ENCODE measurements at places on chromosomes 7 and 10.
A peak's percentile ranks its signal among the peaks of the same experiment; 100 is the strongest.

DNA sequence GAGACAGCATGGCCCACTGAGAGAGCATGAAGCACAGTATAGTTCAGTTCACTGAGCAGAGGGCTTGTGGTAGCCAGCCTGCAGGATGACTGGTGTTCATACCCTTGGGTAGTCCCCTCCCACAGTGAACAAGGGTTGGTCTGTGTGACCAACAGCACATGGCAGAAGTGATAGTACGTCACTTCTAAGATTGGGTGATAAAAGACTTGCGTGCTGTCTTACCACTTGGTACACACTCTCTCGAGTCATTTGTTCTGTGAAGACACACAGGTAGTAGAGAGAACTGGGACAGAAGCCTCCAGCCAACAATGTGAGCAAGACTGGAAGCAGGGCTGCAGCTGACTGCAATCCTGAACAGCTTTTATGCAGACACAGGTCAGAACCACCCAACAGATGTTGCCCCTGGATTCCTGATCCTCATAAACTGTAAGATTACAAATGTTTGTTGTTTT, 14.6 kb downstream of the EPC1 start:
- peak; percentile 77 for DNase-seq

DNA sequence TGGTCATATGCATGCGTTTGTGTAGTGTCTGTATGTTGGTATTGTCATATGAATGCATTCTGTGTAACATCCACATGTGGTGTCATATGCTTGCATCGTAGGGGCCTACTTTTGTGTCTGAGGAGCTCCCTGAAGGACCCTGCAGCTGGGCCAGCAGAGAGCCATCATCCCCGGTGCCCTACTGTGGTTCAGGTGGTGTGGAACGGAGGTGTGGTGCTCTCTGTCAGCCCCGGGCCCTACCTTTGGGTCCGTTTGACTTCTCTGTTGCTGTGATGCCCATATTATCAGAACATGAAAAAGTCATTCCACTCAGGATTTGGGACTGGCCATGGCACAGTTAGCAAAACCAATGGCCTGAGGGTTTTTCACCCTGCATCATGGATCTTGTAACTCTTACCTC, 217.9 kb downstream of the ADARB2 start:
- DNase-seq, result no peak

GRCh38 chr7:39952374-39952773, 2.3 kb downstream of the CDK13 start:
- DNase-seq, result no peak

- no peak for DNase-seq
These were observed 39.2 kb upstream of the SDHAF3 start for GRCh38 chr7:97078023-97078969.

GRCh38 chr7:42064534-42064933, 172.5 kb downstream of the GLI3 start:
- no peak for DNase-seq
